T47D (cell line): ENCODE measurements at places on chromosomes 3 and 15.

DNA sequence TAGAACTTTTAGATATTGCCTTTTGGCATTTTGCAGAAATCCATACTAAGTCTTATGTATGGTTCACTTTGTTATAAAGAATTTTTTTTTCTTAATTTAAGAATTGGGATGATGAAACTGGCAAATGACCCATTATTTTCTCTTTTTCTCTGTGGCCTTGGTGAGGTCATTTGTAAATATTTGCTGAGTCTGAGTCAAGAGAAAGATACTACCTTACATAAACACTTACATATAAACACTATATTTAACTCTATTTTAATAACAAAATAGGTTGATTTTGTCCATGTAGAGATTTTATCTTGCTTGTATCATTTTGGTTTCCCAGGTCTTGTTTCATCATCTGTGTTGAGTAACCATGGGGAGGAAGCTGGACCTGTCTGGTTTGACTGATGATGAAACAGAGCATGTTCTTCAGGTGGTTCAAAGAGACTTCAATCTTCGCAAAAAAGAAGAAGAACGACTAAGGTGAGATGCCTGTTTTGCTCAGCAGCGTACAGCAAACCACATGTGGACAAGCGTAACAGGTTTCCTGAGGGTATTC, 91.1 kb downstream of the MYRIP start:
- no peak for DNase-seq

DNA sequence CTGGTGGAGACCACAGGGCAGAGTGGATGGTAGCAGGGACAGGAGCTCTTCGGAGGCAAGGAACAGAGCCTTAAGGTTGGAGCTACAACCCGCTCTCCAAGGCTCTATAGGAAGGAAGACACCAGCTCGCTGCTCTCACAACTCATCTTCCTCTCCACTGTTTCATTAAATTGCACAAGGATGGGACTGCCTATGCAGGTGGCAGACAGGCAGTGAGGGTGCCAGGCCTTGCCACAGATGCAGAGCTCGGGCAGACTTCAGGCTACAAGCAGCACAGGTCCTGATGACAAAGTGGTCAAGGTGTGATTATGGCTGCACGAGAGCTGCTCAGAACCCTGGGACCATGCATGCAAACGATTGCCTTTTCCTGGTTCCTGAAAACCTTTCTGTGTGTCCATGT, 144.6 kb downstream of the FOXP1 start:
- no peak for DNase-seq

DNA sequence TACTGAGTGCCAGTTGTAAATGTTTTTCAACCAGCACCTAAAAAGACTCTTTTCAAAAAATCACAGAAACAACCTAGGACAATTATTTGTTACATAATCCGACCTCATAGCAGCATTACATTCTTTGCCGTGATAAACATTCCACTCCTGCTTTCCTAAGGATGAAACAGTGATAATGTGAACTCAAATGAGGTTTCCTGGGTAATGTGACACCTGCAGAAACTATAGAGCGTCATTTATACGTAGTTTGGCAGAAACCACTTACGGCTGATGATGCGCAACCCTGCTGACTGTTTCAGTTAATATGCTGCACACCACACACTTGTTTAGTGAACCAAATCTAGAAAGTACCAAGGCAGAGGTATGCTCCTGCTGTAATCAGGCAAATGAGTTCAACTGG, 55.8 kb downstream of the SEMA6D start:
- no peak for DNase-seq

GRCh38 chr15:35399901-35400300, 146.1 kb downstream of the DPH6 start:
- DNase-seq, result no peak

DNA sequence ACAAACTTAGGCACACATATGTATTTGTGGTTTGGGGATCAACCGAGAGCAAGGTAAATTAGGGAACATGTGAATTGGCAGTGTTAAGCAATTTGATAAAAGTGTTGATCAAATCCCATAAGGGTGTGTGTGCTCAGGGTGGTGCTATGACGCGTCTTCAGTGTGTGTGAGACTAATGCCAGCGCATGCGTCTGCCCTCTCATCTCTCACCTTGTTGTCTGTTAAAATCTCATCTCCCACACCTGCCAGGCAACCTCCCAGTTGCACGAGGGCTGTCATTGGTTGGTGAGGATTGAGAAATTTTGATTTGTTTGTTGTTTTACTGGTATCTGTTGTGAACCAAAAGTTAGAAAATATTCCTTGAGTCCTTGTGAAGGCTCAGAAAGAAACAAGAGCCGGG, 137.2 kb upstream of the ICE2 start:
- DNase-seq, result no peak

DNA sequence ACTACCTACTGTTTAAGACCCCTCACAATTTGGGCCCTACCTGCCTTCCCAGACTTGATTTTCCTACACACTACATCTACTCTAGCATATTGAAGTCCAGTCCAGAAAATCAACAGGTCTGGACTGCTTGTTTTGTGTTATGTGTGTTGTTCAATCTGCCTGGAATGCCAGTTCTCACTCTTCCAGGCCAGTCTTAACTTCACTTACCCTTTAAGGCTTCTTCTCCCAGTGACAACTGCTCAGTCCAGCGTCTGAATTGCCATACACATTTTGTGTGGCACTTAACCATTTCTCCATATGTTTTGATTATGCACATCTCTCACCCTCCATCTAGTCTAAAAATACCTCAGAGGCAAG, 1.1 kb downstream of the TICRR start:
- peak; percentile 9 for DNase-seq

GRCh38 chr3:176873261-176873660, 324.0 kb downstream of the TBL1XR1 start:
- DNase-seq, result no peak

DNA sequence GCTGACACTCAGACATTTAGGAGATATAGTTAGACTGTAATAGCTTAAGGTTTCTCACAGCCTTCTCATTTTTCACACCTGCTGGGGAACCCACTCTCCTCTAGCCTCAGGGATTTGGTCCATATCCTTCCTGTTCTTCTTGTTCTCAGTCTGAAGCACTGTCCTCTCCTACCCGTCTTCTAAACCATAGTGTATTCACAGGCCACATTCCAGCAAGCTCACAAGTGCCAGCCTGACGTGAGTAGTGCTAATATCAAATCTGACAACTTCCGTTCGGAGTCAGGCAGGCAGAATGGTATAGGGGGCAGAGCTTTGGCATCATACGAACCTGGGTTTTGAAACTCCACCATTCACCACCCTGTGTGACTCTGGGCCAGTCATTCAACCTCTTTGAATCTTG, 6.9 kb upstream of the CA12 start:
- DNase-seq, result peak; percentile 94

GRCh38 chr3:27079427-27080257, 289.5 kb downstream of the NEK10 start:
- no peak for DNase-seq

- DNase-seq, result no peak
These were observed 75.3 kb upstream of the LEKR1 start for GRCh38 chr3:156750874-156751245.

- no peak for DNase-seq
These were observed 724.8 kb upstream of the CFAP20DC start for GRCh38 chr3:59774634-59775033.
